ENCODE measurements at places on chromosomes 11 and 22.

DNA sequence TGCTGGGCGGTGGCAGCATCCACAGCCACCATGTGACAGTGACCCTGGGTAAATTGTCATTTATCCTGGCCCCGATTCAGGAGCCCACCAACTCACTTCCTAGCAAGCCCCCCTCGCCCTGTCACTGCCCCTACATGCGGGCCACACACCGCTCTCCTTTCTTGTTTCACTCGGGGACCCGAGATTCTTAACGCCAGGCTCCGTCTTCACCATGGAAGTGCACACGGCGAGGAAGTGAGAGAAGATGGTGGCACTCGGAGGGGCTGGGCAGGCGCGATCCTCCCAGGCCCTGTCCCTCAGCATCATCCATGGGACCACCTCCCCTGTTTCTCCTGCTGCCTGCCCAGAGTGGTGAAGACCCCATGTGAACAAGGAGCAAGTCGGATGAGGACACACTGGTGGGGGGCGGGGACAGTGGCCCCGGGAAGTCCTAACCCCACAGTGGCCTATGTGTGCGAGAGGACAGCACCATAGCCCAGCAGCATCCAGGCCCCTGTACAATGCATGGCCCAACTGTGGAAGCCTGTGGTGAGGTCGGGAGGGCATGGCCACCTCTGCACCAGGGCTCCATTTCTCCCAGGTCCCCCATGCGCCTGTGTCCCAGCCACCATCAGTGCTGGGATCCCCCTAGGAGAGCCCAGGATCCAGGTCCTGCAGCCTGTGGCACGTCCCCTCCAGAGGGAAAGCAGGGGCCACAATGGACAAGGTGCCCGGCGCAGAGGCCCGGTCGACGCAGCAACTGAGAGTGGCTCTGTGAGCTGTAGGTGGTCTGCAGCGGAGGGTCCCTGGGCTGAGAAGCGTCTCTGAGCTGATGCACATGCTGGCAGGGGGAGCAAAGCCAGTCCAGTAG is 262.8 kb downstream of the BRD1 start:
- no peak for DNase-seq

- DNase-seq, result peak; percentile 98
Measured at GRCh38 chr11:65487467-65488272, 11.2 kb upstream of the MALAT1 start.

- no peak for DNase-seq
Measured at GRCh38 chr22:31496735-31497146, 405 bp downstream of the SFI1 start.

DNA sequence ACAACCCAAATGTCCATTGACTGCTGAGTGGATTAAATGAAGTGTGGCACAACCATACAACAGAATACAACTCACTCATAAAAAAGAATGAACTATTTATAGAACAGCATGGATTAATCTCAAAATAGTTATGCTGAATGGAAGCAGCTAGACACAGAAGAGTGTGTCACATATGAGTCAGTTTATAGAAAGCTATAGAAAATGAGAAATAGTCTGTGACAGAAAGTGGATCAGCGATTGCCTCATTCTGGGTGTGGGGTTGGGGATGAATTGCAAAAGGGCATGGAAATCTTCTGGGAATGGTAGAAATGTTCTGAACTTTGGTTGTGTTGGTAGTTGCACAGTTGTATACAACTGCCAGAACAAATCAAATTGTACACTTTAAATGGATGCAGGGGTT is 37.4 kb downstream of the PRR5L start:
- no peak for DNase-seq

DNA sequence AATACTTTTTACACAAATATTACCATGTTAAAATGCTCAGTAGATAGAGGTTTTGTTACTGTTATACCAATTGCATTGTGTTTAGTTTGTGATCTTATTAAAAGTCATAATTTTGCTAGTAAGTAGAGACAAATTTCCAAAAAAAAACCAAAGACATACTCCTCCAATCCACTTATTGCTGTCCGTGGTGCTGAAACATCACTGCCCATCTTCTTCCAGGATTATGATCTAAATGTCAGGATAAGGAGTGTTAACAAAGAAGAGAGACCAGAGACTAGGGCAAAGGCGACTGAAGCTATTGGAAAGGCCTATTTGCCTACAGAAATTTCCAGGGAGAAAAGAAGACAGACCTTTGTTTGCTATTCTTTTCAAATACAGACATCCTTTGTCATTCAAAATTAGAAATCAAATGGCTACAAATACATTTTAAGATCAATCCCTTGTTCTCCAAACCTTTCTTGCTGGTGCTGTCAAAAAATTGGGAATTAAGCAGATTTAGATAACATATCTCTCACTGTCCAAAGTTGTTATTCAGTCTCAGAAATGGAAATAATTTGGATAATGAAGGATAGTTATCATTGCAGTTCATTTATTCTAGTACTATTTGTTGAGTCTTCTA is 199.7 kb downstream of the C11orf91 start:
- no peak for DNase-seq

GRCh38 chr11:122517403-122518379 is 137.8 kb upstream of the UBASH3B start:
- no peak for DNase-seq

DNA sequence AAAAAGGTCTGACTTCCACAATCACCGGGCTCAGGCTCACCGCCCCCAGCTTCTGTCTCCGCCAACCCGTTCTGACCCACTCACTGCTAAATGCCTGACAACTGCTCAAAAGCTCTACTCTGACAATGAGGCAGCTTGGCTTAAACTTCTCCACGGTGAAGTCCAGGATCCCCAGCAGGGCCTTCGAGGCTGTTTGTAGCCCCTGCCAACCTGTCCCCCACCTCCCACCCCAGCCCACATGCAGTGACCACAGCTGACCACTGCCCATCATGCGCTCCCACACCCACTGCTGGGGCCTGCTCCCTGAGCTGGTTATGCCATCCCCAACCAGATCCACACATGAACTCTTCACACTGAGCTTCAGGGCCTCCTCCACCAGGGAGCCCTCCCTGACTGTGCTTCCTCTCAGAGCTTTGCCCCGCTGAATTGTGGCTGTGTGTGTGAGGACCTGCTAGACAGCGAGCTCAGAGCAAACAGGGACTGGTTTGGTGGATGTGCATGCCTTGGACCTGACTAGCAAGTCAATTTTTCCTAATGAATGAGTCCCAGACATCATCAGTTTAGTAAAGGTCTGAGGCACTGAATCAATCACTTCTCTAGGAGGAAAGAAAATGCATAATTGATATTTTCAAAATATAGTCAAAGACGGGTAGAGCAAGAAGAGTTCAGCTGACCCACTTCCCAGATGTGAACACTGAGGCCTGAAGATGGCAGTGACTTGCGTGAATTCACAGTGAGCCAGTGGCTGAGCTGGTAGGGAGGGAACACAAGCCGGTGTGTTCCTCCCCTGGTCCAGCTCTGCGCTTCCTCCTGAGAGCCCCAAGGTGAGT is 7.7 kb downstream of the LRRC32 start:
- no peak for DNase-seq

DNA sequence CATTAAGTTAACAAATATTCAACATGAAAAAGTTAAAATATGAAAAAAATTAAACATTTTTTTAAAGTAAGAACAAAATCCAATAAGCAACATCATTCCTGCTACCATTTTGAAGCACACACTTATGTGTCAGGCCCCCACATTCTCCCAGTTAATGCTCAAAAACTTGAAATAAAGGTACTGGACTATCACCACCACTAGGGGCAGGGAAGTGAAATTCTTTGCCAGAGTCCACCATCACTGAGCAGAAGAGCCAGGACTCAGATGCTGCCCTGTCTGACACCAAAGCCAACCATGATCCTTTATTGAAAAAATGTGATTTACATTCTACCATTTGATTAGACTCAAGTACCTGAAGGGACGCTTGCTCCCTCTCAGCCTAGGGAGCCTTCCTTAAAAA is 39.1 kb downstream of the PITPNB start:
- no peak for DNase-seq

All from NCI-H524 treated with DMSO at 0.1 percent for 48 hours (cell line).